ENCODE measurements at places on chromosomes 7 and 10.
A peak's percentile ranks its signal among the peaks of the same experiment; 100 is the strongest.

GRCh38 chr7:50554431-50555322 is 10.5 kb downstream of the DDC start:
- H3K36me3 ChIP-seq = no peaks in the 10 kb centered on the region
- DNase-seq = no peak
- H3K4me3 ChIP-seq = no peak overlapping the region
- no peak overlapping the region for H3K27ac ChIP-seq
- no peaks in the 10 kb centered on the region for H3K27me3 ChIP-seq
- H3K4me1 ChIP-seq = no peaks in the 10 kb centered on the region

- H3K27ac ChIP-seq = no peak overlapping the region
- H3K4me1 ChIP-seq = no peaks in the 10 kb centered on the region
- no peak overlapping the region for H3K4me3 ChIP-seq
- no peaks in the 10 kb centered on the region for H3K27me3 ChIP-seq
Observed at GRCh38 chr7:121610243-121610642, 214.1 kb upstream of the FAM3C start.

DNA sequence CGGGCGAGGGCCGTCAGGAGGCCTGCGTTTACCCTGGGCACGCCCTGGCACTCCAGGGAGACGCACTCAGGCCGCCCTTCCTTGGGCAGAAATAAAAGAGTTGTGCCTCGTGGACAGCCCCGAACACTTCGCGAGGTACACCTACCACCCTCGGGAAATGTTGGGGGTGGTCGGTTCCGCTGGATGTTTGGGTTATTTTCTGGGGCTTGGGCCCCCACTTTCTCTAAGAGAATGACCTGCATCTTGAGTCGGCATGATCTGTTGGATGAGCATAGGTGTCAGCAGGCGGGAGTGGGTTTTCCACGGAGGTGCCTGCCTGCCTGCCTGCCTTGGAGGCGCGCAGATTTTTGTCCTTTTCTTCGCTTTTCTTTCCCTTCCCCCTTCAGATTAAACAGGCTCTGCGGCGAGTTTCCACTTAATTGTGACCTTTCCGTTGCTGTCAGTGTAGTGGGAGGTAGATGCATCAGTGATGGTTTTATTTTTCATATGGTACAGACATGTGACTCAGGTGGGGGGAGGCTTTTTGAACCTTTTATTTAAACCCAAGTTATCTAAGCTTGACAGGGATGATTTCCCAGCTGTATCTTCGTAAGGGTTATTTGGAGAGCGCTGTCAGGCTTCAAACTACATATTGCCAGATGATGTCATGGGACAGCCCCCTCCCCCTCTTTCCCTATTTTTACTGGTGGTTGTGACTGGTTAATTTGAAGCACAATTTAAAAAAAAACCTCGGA is 661 bp downstream of the HECTD2 start:
- DNase-seq = peak; percentile 2
- H3K27me3 ChIP-seq = no peaks in the 10 kb centered on the region
- no peaks in the 10 kb centered on the region for H3K36me3 ChIP-seq
- H3K4me1 ChIP-seq = peaks cover 20% of the 10 kb centered on the region

DNA sequence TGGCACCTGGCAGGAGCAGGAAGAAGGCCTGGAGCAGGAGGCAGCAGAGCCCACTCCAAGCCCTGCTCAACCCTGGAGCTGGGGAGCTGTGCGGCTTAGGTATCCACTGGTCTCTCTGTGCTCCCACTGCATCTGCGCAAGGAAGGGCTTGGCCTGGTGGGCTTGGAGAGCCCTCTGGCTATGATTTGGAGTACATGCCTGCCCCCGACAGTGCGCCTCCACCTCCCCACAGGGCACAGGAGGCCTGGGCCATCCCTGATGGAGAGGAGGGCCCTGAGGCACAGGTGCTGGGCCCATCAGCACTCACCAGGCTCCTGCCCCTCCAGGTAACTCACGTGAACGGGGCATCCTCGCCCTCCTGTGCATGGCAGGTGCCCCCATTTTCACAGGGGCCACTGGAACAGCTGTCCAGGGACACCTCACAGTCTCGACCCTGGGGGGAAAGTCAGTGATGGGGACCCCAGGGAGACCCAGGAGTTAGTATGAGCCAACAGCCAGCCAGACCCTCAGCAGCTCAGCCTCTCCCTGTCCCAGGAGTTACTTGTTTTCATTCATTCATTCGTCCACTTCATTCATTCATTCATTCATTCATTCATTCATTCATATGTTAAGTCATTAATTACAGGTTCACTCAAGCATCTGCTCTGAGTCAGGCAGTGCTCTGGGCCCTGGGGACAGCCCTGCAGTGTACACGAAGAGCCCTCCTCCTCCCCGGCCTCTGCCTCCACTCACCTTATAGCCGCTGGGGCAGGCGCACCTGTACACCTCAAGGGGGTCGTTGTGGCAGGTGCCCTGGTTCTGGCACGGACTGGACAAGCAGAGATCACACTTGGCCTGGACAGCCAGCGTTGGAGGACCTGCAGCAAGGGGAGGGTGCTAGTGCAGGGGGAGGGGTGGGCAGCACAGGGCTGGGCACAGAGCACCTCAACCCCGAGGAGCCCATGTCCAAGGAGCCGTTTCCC is 167.2 kb downstream of the SLIT1 start:
- no peaks in the 10 kb centered on the region for H3K27me3 ChIP-seq
- no peak overlapping the region for H3K27ac ChIP-seq
- no peak overlapping the region for H3K4me3 ChIP-seq
- no peak for DNase-seq
- H3K4me1 ChIP-seq = no peaks in the 10 kb centered on the region

DNA sequence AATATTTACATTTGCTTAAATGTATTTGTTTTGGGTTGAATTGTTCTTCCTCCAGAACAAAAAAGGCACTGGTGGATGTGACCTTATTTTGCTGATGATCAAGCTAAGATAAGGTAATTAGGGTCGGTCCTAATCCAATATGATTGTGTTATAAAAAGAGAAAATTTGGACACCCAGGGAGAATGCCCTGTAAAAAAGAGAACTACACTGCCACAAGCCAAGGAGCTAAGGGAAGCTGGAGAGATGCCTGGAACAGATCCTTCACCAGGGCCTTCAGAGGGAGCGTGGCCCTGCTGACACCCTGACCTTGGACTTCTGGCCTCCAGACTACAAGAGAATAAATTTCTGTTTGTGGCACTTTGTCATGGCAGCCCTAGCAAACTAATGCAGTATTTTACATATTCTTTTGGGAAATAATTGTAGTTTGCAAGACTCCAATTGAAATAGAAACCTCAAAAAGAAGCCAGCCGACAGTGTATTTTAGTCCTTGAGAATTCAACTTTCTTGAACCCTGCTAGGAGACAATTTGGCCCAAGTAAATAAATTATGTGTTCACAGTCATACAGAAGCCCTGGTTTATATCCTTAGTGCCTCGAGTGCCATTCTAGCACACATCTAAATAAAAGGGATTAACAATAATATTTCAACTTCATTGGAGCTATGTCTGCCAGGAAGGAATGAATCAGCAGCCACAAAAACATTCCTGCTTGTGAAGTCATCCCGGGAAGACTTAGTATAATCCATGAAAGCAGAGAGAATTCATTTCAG is 164.6 kb downstream of the PKD1L1 start:
- no peak for DNase-seq
- no peaks in the 10 kb centered on the region for H3K4me1 ChIP-seq
- H3K27me3 ChIP-seq = no peaks in the 10 kb centered on the region
- no peak overlapping the region for H3K27ac ChIP-seq

All from naive thymus-derived CD4-positive, alpha-beta T cell (primary cell).